Effector memory CD4-positive, alpha-beta T cell (primary cell): ENCODE measurements at places on chromosomes 11 and 22.

GRCh38 chr22:45702981-45703380 lies 31.3 kb downstream of the ATXN10 start:
- DNase-seq = no peak

DNA sequence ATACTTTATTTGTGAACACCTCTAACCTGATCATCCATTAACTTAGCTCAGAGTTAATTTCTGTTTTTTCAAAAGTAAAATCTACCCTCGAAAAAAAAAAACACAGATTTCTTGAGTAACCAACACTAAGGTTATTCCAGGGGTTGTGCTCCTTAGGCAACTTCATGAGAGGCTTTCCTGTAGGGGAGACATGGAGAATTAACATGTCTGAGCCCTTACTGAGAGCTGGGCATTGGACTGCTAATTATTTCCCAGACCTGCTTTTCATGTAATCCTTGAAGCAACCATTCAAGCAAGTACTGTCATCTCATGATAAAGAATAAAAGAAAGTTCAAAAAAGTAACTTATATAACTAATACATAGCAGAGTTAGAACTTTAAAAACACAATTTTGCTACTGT lies 13.5 kb upstream of the UPB1 start:
- no peak for DNase-seq

DNA sequence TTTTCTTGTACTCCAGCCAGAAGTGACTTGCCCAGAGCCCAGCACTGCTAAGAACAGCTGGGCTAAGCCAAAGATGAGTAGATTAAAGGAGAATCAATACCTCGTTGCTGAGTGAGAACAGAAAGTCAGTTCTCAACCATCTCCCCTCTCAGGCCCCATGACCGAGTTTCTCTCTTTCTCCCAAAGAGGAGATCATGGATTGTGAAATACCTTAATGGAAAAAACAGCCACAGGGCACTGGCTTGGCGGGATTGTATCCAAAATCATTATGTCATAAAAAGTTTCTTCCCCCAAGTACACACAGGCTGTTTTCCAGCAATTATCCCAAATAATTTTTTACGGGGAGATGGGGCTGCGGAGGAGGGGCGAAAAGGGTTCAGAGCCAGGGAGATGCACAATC lies 111.8 kb upstream of the TMEM45B start:
- DNase-seq = no peak

DNA sequence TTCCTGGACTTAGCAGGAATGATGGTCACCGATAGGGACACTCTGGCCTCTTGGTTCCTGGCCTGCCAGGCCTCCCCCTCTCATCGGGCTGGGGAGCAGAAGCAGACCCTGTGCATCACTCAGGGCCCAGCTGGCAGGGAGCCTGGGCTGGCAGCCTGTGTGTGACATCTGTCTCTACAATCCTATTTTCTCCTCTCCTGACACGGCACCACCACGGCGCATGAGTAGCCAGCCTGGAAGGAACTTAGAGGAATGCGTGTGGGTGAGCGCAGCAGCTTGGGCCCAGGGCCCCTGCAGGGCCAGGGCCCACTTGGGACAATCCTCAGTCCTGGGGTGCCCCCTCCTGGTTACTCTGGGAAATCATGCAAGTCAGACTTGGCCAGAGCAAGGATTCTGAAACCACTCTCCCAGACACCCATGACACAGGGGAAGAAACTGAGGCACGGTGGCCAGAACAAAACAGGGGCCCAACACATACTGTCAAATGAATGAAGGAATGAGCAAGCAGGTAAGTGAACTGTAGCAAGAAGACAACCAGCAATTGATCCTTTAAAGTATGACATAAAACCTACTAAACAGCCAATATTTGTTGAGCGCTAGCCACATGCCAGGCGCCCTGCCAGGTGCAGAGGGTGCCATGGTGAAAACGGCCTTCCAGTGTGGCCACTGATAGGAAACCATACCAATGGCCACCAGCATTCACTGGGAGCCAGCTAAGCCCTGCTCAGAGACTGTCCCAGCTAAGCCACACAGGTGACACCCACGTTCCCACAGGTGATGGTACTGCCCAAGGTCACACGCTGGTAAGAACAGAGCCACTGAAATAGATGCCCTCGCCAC lies 13.3 kb downstream of the RSPH14 start:
- DNase-seq = peak; percentile 60

DNA sequence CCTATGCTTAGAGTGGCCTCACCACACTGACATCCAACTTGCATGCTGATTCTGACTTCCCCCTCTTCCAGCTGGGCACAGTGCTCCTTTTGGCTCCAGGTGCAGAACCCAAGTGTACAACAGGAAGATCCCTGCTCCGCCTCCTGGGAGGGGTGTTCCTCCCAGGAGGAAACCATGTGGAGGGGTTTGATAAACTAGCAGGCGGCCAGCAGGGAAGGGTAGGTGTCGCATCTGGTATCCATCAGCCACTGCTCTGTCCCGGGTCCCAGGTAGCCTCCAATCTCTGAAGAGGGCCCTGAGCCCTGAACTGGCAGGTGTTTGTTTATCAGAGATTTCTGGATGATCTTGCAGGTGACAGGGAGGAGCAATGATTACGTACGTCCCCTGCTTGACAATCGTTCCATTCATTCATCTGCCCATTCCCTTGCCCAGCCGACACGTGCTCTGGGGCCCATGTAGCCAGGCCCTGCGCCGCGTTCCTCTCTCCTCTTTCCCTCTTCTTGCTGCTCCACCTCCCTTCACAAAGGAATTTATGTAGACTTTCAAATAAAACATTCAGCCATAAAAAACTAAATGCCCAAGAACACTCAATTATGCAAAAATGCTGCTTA lies 41.2 kb upstream of the MICAL2 start:
- DNase-seq = no peak

- no peak for DNase-seq
Observed at GRCh38 chr11:26297189-26297975, 34.5 kb upstream of the ANO3 start.

DNA sequence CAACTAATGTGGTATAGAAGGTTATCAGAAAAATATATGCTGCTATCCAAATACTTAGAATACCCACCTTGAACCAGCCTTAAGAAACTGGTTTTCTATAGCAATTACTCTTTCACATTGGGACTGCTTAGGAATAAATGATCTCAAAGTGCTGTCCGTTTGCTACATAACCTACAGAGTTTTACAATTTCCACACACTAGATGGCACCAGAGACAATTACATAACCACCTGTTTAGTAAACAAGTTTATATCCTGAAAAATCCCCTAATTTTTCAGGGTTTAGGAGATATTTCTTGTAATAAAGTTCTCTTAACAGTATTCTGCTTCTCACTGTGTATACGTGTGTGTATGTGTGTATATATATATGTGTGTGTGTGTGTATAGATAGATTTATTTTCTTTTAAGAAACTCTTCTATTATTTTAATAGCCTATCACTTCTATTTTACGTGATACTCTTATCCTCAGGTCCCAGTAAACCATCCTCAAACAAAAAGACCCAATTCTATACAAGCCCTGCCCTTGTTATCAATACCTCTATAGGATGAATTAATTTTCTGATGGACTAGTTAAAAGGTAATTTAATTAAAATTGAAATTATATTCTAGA lies 6.7 kb upstream of the OR5I1 start:
- no peak for DNase-seq

DNA sequence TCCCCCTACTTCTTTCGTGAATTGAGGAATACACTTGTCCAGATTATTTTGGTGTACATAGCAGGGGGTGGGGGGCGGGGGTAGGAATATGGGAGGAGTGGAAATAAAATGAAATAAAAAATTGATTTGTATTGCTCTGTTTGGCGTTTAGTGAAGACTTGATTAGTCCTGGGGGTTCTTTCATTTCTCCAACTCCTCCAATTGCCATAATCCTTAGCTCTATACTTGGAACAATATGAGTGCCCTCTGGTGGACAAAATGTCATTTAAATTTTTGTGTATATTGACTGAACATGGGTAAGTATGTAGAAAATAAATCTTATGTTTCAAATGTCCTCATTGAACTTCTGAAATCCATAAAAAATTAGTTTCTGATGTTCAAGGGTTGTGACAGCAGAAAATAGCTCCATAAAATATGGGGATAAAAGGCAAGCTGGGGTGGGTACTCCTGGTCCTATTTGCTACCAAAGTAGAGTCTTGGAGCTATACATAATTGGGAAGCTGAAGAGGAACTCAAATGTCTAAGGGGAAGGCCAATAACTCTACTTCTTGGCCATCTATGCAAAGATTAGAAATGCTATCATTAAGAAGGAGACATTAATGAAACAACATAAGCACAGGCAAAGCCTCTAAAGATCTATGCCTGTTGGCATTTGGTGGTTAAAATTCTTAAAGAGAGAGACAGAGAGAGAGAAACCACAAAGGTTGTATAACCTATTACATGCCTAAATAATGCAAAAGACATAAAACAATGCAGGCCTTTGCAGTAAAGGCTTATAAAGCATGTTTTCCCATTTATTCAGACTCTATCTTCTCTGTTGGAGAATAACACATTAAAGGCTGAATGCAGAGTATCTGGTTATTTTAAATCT lies 421.6 kb downstream of the METTL15 start:
- DNase-seq = no peak

DNA sequence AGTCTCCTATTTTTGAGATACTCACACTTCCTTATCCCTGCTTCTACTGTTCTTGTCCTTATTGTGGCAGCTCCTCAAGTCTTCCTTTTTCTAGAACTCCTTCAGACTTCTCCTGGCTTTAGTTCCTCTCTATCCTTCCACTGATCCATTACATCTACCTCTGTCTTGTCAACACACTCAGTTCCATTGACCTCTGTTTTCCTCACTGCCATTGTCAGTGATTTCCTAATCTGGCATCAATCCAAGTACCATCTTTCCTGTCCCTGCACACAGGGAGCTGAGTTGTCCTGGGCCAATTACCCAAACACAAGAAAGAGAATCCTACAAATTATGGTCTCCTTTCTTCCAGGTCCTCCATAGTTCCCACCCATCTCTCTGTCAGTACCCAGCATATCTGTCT lies 27.9 kb upstream of the RIC3 start:
- DNase-seq = no peak

- DNase-seq = no peak
Observed at GRCh38 chr11:64580412-64580811, 10.6 kb upstream of the SLC22A12 start.

DNA sequence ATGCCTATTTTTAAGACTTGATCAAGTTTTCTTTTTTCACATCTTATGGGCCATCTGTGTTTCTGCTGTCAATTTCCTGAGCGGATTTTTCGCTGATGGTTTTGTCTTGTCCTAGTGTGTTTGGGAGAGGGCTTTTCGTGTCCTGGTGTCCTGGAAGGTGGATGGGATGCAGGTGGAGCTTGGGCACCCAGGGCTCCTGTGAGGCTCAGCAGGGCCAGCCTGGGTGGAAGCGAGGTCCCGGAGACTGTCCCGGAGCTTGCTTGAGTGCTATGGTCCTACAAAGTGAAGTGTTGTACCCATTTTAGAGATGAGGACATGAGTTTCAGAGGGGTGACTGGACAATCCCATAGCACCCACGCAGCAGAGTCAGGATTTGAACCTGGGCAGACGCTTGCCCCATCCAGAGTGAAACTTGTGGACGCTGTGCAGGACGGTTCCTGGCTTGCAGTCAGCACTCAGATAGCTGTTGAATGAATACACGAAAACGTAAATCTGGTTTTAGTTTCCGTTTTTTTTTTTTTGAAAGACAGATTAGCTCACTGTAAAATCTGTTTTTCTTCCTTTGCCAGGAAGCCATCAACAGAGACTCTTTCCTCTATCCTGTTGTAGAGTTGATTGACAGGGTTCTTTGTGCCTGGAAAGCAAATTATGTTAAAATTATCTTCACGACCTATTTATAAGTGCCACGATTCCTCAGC lies 64.1 kb downstream of the TBC1D22A start:
- no peak for DNase-seq

DNA sequence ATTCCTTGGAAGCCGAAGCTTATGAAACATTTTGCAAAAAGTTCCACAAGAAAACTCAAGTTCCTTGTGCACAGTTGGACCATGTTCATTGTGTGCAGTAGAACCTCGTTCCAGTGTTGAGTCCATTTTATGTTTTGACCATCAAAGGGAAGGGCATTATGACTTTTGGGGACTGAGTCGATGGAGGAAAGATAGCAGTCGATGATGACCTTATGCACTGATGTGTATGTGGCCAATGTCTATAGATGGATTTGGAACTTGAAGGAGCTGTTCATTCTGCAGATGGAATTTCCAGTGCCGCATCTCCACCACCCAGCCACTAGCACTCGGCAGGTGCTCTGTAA lies 71.5 kb upstream of the IGLL5 start:
- DNase-seq = no peak

GRCh38 chr11:35664977-35665441 lies 2.4 kb downstream of the TRIM44 start:
- no peak for DNase-seq

GRCh38 chr11:14813516-14813915 lies 78.5 kb downstream of the CYP2R1 start:
- DNase-seq = no peak

DNA sequence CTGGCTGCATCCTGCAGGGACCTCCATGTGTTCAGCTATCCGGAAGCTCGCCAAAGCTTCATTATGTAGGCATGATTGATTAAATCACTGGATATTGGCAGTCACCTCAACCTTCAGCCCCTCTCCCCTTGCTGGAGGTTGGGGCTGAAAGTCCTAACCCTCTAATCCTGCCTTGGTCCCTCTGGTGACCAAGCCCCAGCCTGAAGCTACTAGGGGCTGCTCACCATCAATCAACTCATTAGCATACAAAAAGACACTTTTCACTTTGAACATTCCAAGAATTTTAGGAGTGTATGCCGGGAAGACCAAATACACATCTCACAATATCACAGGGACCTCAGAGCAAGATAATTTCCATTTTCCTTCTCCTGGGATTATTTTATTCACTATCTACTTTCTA lies 38.8 kb upstream of the TPBGL start:
- DNase-seq = no peak

DNA sequence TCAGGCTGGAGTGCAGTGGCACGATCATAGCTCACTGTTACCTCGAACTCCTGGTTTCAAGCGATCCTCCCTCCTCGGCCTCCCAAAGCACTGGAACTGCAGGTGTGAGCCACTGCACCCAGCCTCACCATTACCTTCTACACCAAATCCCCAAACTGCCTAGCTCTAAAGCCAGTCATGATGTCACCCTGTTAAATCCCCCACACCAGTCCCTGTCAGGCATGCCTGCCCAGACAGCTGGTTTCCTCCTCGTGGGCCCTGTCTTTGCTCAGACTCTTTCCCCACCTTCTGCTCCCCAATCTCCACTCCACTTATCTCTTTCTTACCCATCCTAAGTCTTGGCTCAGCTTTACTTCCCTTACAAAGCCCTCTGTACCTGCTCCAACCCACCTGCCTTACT lies 12.5 kb upstream of the EXPH5 start:
- no peak for DNase-seq

DNA sequence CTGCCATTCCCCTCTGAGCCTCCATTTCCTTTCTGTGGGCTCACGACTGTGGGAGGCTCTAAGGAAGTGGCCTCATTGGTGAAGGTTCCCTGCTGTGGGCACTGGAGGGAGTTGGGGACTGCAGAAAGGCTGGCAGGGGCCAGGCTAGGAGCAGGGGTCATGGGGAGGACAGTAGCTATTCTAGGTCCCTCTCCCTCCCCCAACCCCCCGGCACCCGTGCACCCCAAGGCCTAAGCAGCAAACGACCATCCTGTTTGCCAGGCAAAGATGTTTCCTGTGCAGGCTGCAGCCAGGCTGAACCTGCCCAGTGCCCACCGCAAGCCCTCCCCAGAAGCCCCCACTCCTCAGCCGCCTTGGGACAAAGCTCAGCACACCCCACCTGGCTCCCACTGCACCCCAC lies 189.4 kb downstream of the MN1 start:
- DNase-seq = no peak
